ENCODE measurements at places on chromosomes 2 and 18.

DNA sequence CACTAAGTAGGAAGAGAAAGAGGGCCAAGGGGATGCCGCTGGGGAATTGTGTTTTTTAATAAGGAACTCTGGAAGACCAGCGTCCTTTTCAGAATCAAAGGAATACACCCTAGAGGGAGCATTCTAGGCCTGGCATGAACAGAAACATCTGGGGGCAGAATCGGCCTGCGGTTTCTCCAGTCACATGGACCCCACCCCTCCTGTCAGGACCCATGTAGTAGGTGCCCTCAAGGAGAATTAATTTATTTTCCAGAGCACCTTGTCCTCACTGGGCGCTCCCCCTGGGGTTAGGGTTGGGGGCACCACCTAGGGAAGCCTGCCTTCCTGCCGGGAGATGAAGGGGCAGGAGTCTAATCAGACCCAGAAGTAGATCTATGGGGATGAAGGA lies 44.2 kb downstream of the TMEM37 start:
- no peak for DNase-seq

DNA sequence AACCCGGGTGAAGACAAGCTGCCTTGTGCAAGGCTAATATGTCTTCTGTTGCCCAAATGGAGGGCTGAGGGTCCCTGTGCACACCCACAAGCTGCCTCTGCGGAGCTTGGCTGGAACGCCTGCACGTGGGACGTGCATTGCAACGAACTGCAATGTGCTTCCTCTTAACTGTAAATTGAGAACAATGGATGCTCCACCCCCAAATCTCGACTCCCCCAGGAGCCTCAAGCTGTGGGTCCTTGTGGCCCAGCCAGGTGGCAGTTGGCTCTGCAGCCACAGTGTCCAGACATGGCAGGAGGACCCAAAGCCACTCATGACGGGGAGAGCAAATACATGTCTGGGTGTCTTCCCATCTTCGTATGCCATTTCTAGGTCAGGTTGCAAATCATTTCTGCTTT lies 90.1 kb downstream of the TWIST2 start:
- no peak for DNase-seq

DNA sequence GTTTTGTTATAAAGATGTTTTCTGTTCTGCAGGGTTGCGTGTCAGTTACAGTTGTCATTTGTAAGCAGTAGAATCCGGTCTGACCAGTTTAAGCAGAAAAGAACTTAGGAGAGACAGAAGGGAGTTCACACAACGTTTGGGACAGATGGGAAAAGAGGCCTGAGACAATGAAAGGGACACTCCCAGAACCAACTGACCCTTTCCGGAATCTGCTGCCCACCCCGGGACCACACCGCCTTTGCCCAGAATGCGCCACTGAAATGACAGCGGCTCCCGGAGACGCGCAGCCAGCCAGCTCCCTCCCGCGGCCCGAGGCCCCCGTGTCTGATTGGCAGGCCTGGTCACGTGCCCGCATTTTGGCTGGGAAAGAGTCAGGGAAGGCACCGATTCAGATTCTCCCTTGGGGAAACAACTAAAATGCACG lies 244.6 kb downstream of the BCL2 start:
- DNase-seq: no peak

GRCh38 chr2:71156573-71156972 lies 26.1 kb downstream of the MPHOSPH10 start:
- DNase-seq: no peak

DNA sequence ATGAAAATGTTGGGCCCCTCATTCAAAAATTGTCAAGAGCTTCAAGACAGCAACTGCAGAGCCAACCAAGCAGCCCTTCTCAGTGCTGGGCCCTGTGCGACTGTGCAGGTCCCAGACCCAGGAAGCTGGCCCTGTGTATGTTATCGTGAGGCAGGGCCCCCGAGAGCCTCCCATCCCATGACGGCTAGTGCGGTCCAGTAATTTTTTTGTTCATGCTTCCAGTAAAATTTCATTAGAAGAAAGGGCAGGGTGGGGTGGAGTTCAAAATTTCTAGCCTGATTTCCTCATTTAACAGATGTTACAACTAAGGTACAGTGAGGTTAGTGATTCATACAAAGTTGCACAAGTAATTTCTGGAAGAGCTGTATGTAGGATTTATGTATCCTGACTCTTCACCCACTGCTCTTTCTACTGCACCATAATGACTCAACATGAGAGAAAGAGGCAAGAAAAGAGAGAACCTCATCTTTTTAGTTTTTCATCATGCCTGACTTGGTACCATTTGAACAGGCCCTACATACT lies 105.5 kb downstream of the ZEB2 start:
- DNase-seq: no peak
